Activated naive CD4-positive, alpha-beta T cell treated with anti-CD3 and anti-CD28 coated beads, Interleukin-2, amount 50 U/mL, for 16 hours (primary cell): ENCODE measurements at places on chromosomes 6 and 20.

GRCh38 chr6:140985679-140986275, 1146.9 kb upstream of the GJE1 start:
- DNase-seq: no peak

GRCh38 chr6:41100871-41101287, 28.1 kb downstream of the NFYA start:
- DNase-seq: peak; percentile 40

DNA sequence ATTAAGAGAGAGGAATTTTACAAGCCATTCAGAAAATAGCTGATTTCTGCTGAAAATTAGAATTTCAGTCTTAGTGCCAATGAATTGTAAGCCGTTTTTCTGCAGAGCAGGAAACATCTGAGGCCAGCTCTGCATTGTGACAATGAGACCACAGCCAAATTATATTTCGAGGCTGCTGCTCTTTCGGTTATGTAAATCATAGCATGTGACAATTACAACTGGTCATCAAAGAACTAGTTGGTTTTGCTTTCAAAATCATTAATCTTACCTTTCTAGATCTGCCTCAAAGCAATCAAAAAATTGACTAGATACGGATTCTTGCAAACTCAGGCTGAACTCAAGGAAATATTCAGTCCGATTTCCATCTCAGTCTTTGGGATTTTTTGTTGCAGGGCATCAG, 33.4 kb upstream of the INSM1 start:
- DNase-seq: no peak

GRCh38 chr6:168605964-168606363, 165.0 kb downstream of the SMOC2 start:
- no peak for DNase-seq

DNA sequence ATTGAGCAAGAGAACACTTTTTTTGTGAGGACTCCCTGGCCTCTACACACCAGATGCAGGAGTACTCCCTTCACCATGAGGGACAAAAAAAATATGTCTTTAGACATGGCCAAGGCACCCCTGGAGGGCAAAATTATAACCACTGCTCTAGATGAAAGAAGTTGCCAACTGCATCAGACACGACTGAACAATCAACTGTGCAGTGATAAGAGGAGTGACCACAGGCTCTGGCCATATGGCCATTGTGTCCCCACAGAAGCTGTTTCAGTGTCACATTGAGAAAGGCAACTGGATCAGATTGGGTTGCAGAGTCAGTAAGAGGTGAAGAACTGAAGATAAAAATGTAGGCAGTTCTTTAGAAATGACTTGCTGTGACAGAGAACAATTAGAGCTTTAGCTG, 85.7 kb downstream of the C6orf118 start:
- DNase-seq: no peak

GRCh38 chr6:80271074-80271473, 164.6 kb downstream of the BCKDHB start:
- no peak for DNase-seq

- no peak for DNase-seq
Observed at GRCh38 chr20:59788811-59789397, 144.5 kb downstream of the SYCP2 start.
